ENCODE measurements at places on chromosomes 6 and 20.

DNA sequence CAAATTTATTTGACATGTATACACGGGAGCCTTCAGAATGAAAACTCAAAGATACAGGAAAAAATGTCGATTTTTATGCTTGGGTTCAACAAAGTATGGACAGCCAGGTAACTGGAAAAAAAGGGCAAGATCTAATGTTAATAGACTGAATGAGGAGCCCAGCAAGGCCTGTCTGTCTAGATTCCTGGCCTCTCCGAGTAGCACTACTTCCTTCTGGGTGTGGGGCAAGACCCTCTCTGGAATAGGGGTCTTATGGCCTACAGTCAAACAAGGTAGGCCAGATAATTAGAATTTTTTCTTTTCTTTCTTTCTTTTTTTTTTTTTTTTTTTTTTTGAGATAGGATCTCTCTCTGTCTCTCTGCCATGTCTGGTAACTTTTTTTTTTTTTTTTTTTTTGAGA lies 113.4 kb upstream of the SHLD1 start:
- DNase-seq: no peak

- DNase-seq: peak; percentile 80
Measured at GRCh38 chr20:17875106-17875980, 93.3 kb downstream of the SNX5 start.

GRCh38 chr6:124535299-124535698 lies 426.9 kb upstream of the RNF217 start:
- DNase-seq: no peak

GRCh38 chr20:59336540-59336939 lies 36.1 kb downstream of the EDN3 start:
- DNase-seq: no peak

GRCh38 chr6:18343741-18344140 lies 43.4 kb upstream of the RNF144B start:
- no peak for DNase-seq

- no peak for DNase-seq
Measured at GRCh38 chr6:155186052-155186658, 77.7 kb upstream of the CLDN20 start.

Data from muscle of arm (tissue), 14 donors.